Memory B cell (primary cell): ENCODE measurements at places on chromosomes 5 and 9.
A peak's percentile ranks its signal among the peaks of the same experiment; 100 is the strongest.

- DNase-seq = no peak
These were observed 111.8 kb upstream of the FCN2 start for GRCh38 chr9:134768709-134769351.

DNA sequence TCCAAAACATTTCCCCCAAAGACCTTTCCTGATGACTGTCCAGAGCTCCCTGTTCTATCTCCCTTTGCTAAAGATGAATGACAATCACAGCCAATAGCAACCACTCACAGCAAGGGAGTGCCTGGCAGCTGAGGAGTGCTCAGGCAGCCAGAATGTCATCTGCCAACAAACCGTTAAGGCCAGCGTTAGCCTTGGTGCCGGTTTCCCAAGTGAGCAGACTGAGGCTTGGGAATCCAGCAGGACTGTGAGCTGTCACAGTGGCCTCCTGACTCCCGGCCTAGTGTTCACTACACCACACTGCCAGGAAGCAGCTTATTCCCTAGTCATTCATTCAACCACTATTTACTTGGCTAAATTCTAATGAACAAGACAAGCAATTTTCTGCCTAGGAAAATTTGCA, 24.7 kb downstream of the STK10 start:
- DNase-seq = no peak

DNA sequence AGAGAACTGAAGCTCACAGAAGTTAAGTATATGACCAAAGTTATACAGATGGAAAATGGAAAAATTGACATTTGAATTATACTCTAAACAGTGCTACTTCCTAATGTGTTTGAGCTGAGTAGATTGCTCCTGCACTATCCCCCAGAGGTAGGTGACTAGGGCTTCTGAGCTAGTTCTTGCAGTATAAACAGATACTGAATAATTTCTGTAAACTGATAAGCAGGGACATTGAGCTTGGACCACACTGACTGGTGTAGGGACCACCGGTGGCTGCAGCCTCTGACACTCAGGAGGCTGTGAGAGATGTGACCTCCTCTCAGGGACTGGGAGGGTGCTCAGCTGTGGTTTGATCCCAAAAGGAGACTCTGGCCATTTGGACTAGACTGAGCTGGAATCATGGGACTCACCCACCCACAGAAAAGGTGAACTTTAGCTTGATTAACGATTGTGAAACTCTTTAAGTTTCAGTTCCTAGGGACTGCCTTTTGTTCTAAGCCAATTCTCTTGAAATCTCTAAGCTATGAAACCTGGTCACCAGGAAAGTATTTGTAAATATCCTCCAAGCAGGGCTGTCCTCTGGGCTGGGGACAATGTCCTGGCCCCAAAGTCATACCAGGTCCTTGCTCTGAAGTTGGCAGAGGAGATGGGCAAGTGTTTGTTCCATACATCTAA, 291.5 kb downstream of the SEC61B start:
- no peak for DNase-seq

DNA sequence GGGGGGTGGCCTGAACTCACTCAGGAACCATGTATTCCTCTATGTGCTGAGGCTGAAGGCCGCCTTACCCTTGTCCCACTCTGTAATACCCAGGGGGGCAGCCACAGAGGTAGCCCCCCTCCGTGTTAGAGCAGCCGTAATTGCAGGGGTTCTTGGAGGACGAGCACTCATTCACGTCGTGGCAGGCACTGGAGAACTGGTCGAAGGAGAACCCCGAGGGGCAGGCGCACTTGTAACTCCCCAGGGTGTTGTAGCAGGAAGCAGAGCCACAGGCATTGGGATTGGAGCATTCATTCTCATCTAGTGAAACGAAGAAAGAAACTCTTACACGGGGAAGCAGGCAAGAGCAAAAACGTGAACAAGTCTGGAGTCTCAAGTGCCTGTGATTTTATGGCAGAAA, 179.8 kb downstream of the SLC12A2 start:
- no peak for DNase-seq

DNA sequence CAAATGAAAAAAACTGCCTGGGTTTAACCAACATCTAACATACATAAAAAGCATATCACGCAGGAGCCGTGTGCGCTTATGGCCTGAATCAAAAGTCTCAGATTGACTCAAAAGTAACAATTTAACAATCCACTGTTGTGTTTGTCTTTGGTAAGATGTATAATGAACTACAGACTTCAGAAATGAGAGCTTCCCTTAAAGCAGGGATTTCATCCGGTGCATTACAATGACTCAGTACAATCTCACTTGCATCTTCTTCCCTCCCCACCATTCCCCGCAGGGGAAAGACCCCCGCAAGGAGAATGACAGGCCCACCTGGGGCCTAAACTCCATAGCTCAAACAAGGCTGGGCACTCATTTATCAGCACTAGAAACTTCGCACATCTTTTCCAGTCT, 1.4 kb downstream of the ZFR start:
- no peak for DNase-seq

DNA sequence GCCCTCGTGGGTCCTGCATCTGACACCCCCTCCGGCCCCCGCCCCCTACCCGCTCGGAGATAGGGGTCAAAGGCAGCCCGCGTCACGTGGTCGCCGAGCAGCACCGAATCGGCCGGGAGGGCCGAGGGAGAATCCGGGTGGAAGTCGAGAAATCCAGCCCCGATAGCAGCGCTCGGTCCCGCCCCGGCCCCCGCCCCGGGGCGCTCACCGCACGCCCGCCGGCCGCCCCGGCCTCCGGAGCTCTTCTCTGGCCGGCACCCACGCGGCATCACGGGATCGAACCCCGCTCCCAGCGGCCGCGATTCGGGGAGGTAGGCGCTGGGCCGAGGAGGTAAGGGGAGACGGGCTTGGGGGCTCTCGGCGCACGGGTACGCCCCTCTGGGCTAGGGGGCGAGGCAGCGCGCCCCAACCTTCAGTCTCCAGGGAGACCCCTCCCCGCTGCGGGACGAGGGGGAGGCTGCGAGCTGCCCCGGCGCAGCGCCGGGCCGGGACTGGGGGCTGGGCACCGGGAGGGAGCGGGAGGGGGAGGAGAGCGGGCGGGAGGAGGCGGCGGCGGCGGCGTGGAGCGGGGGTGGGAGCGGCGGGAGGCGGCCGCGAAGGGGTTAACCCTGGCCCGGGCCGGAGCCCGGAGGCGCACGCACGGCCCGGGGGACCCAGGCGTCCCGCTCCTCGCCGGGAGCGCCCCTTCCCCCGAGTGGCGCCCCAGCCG, 22.1 kb upstream of the NDST1 start:
- DNase-seq = peak; percentile 7

DNA sequence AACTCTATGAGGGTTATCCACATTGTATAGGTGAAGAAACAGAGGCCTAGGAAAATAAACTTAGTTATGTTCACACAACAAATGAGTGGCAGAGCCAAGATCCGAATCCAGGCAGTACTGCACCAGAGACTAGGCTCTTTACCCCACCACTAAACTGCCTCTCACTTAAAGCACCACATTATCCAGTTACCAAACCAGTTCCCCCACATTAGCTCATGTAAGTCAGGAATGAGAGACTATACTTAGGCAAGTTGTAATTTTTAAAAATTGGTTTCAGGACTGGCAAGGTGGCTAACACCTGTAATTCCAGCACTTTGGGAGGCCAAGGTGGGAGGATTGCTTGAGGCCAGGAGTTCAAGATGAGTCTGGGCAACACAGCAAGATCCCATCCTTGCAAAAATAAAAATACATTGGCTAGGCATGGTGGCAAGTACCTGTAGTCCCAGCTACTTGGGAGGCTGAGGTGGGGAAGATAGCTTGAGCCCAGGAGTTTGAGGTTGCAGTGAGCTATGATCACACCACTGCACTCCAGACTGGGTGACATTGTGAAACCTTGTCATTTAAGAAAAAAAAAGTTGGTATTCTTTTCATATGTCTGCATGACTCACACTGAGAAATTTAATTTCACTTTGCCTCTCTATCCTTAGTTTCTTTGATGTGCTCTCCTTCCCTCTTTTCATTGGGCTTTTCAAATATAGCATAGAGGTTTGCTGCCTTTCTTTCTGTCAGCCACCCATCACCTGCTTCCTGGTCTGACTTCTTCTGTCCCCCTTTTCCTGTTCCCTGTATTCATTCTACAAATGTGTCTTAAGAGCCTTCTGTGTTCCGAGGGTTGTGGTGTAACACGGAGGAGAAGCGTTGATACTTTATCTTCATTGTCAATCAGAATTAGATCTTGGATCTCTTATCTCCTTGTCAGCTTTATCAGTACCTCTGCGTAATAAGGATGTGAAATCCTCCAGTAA, 64.7 kb downstream of the ERMP1 start:
- no peak for DNase-seq

DNA sequence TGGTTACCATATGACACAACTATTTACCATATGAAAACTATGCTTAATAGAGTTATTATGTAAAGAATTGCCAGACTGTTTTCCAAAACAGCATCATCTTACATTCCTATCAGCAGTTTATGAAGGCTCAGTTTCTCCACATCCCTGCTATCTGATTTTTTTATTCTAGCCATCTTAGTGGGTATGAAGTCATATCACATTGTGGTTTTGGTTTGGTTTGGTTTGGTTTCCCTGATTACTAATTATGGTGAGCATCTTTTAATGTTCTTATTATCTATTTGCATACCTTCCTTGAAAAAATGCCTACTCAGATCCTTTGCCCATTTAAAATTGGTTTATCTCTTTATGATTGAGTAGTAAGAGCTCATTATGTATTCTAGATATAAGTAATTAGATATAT, 199.4 kb upstream of the NFIL3 start:
- DNase-seq = no peak

DNA sequence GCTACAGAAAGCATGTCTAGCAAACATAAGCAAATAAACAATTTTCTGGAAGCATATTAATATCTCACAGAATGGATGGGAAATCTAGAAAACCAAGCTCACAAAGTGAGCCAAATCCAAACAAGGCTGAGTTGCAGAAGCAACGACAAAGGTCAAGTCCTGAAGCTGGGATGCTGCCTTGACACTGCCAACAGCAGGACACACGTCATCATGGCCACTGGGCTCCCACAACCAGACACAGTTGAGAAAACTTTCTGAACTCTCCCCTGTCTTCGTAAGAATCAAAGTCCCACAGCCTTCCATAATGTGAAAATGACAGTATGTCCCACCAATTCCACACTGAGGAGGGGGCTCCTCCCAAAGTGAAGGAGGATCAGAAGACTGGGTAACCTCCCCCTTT, 37.6 kb downstream of the EPB41L4A start:
- no peak for DNase-seq

DNA sequence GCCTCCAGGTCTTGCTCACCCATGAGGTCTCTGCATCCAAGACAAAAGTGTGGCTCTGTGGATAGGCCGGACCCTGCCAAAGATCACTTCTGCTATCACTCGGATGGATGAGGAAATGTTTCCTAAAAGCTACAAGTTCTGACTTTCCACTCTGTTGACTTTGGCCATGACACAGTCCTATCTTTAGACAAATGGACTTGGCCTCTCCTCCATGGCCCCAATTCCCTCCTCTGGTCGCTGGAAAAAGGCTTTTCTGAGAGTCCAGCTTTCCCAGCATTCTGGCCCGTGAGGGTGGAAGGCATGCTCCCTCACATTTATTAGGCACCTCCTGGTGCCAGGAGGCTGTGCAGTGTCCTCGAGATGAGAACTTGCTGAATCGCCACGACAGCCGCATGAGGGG, 83.1 kb downstream of the COL27A1 start:
- no peak for DNase-seq

DNA sequence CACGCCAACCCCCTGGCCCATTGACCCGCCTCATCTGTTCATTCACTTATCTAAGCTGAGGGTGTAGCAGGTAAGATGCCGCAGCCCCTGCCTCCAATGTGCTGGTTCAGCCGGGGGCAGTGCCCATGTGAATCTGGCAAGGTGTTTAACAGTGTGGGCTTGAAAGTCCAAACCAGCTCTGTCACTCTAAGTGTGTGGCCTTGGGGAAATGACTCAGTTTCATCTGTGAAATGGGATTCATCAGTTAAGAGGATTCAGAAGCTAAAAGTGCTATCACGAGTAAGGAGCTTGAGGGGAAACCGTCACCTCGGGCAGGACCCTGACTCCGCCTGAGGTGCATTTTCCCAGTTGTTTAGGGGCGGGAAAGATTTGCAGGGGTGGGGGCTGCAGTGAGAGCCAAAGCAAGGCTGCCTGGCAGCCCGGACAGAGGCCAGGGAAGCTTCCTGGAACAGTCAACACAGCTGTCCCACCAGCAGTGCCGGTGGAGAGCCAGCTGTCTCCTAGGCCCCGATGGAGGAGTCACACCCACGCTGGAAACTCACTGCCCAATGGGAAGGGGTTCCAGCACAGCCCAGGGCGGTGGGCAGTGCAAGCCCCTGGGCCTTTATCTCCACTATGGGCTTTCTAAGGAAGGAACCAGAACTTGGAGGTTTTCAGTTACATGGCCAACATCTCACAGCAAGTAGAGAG, 9.7 kb upstream of the URM1 start:
- no peak for DNase-seq

DNA sequence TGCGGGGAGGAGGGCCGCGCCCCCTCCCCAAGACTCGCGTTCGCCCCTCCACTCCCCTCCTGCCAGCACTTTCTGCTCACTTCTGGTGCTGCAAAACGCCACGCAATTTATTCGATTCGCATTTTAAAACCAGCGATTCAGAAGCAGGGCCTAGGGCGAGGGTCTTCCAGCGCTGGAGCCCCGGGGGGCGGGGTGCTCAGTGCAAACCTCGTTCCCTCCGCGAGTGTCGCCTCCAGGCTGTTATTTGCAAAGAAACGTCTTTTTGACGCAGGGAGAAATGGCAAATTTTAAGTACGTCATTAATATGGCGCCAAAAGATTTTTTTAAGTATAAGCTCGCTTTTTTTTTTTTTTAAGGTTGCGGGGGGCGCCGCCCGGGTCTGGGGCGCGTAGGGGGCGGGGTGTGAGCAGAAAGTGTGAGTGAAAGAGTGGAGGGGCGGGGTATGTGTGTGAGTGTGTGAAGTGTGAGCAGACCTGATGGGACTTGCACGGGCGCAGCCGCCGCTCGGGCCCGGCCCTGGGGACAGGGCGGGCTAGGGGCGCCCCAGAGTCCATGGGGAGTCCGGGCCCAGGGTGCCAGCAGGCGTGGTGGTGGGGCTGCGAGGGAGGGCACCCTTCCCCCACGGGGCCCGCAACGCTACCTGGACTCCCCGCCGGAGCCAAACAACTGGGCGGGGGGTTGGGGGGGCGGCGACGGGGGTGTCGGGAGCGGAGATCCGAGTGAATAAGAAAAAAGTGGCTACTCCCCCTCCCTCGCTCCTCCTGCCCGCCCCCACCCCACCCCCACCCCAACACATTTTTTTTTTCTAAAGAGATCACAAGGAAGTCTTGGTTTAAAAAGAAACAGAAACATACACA, at the start of gene JADE2:
Gene JADE2, plus strand, starts transcription at position 845 of the 857 bp plus-strand sequence. CDS start 10,188 bp downstream, outside the sequence.
- peak; percentile 88 for DNase-seq
